ENCODE measurements at places on chromosomes 2 and 18.

GRCh38 chr18:3793545-3793944 lies 343.6 kb downstream of the TGIF1 start:
- DNase-seq, result no peak

DNA sequence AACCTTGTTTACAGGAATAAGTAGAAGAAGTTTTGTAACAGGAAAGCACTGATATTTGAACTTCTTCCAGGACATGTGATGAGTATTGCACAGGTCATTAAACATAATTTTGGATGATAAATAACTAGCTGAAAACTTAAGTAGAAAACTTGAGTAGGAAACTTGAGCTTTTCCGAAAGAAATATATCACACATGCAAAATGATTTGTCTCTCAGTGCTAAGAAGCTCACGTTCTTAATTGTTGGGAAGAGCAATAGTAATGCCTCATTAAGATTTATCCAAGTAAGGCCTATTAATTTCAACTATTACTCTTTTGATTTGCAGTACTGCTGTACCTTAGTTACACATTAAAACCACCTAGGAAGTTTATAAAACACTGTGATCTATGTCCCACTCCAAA lies 1921.9 kb upstream of the LRRTM1 start:
- no peak for DNase-seq

GRCh38 chr2:228444161-228444560 lies 262.7 kb upstream of the SPHKAP start:
- no peak for DNase-seq

DNA sequence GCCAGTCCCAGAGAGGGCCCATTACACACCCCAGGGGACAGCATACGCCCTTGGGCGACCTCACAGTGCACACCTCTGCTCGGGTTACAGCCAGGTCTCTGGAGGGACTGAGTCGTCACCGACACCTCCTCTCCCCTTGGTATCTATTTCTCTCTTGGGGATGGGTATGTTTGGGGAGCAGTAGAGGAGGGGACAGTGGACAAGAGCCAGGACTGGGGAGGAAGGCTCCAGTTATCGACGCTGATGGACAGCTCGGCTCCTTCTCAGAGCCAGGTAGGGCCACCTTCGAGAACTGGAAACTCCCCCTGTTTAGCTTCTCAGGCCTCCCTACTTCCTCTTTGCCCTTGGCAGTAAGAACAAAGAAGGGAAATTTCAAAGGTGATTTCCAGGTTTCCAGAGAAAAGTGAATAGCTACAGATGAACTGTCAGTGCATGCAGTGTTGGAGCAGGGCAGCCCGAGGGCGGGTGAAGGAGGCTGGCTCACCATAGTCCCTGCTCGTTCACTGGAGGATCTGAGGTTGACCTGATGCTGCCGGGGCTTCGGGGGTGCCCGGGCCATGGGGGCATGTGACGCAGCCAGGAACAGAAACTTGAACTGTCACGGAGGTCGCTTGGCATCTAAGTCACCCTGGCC lies 4.4 kb upstream of the SEMA4C start:
- no peak for DNase-seq

DNA sequence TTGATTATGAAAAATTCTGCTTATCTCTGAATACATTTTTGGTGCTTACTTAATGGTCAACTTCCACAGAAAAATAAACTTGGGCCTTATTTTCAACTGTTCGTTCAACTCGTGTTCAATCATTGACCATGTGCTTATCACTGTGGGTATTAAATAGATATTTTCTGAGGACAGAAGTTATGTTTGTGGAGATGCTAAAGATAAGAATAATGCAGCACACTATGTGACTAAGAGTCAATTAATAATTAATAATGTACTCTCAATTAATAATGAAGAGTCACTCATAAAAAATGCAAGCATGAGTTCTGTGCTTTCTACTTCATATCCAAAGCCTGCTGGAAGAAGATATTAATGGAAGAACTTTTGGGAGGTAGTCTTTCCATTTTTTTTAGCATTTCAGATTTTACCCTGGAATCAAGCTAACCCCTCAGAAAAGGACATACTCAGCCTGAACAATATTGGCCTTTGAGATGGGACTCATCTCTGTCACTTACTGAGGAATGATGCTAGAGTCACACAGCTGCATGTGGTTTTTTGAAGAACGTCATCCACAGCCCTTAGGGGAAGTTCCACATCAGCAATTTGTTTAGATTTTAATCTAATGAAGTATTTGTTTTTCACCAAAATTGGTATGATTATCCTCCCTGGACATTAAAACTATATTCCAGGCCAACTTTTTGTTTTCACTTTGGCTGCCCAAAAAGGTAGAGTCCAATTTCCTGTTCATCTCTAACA lies 191.9 kb upstream of the CRIM1 start:
- DNase-seq, result no peak

- no peak for DNase-seq
Observed at GRCh38 chr18:23114171-23114881, 21.0 kb upstream of the CABLES1 start.

DNA sequence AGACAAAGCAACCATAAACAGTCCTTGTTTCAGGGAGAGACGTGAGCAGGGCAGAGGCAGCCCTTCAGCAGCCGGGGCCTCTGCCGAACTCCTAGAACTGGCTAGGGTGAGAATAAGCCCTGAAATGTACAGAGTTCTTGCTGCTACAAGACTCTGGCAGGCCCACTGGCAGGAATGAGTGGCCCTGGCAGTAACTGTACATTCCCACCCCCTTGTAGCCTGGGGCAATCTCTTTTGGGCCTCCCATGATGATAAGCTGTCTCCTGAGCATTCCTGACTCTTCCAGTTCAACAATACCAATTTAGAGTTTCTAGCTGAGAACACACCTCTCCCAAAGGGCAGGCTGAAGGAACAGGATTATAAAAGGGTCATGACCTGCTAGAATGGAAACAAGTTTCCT lies 54.3 kb downstream of the HAUS1 start:
- DNase-seq, result no peak
